Fibroblast of skin of right quadriceps (primary cell): ENCODE measurements at places on chromosomes 12 and 14.

DNA sequence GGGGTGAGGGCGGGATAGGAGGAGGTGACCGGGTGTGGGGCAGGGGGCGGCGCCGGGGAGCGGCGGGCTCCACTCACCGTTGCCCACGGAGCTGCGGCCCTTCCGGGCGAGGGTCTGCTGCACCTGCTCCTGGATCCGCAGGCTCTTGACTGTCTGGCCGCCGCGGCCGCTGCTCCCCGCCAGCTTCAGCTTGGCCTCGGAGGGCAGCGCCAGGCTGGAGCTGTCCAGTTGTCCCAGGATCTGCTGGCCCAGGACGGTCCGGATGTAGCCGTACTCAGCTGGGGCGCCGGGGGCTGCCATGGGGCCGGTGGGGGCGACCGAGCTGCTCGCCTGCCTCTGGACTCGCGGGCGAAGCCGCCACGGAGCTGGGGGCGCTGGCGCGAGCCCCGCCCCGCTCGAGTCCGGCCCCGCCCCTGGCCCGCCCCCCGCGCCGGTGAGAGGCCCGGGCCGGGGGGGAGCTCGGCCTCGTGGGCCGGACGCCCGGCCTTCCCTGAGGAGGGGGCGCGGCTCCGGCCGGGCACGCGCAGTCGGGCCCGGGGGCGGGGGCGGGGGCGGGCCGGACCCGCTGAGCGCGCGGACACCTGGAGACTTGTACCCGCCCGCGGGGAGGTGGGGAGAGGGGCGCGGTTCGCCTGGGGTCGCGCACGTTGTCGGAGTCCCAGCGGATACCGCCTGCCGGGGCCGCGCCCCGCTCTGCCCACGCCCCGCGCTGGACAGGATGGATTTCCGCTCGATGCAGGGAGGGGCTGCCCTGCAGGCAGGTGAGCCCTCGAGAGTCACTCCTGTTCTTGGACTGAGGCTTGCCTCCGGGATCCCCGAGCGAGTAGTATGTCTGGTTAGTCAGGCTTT is at the start of gene PKP2:
Gene PKP2, minus strand, starts transcription at position 346 of the 849 bp plus-strand sequence. Its CDS starts 46 bp downstream, at position 300.
- DNase-seq: no peak

DNA sequence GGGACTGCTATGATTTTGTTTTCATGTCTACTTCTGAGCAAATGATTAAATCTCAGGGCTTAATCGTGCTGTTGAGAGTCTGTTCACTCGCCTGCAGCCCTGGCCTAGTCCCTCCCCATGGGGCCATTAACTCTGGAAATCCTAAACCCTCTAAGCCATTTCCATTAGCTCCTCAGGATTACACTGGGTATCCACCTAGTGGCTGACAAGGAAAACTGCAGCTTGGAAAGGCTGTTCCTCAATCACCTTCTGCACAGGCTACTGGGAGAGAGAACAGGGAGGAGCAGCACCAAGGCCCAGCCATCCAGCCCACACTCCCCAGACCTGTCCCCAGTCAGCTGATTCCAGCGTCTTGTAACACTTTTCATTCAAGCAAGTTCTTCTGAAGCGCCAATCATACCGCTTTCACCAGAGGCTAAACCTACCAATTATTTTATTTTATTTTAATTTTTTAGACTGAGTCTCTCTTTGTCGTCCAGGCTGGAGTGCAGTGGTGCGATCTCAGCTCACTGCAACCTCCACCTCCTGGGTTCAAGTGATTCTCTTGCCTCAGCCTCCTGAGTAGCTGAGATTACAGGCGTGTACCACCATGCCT is 48.7 kb downstream of the NEUROD4 start:
- peak; percentile 48 for DNase-seq

GRCh38 chr12:24364921-24365320 is 415.5 kb upstream of the SOX5 start:
- no peak for DNase-seq

- DNase-seq: no peak
Measured at GRCh38 chr12:120909633-120910298, 5.6 kb upstream of the SPPL3 start.

GRCh38 chr14:82642425-82642824 is 1108.8 kb upstream of the SEL1L start:
- peak; percentile 2 for DNase-seq

- no peak for DNase-seq
Measured at GRCh38 chr12:25262389-25263074, 11.8 kb upstream of the KRAS start.

- DNase-seq: no peak
Measured at GRCh38 chr12:57232156-57232756, 2.7 kb downstream of the SHMT2 start.

DNA sequence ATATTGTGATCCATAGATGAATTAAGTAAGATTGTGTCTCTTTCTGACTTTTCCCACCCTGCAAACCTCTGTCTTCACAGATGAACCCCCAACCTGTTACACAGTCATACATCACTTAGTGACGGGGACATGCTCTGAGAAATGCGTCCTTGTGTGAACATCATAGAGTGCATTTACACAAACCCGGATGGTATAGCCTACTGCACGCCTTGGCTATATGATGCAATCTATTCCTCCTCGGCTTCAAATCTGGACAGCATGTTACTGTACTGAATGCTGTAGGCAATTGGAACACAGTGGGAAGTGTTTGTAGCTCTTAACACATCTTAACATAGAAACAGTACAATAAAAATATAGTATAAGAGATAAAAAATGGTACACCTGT is 7.4 kb upstream of the TESPA1 start:
- DNase-seq: no peak

DNA sequence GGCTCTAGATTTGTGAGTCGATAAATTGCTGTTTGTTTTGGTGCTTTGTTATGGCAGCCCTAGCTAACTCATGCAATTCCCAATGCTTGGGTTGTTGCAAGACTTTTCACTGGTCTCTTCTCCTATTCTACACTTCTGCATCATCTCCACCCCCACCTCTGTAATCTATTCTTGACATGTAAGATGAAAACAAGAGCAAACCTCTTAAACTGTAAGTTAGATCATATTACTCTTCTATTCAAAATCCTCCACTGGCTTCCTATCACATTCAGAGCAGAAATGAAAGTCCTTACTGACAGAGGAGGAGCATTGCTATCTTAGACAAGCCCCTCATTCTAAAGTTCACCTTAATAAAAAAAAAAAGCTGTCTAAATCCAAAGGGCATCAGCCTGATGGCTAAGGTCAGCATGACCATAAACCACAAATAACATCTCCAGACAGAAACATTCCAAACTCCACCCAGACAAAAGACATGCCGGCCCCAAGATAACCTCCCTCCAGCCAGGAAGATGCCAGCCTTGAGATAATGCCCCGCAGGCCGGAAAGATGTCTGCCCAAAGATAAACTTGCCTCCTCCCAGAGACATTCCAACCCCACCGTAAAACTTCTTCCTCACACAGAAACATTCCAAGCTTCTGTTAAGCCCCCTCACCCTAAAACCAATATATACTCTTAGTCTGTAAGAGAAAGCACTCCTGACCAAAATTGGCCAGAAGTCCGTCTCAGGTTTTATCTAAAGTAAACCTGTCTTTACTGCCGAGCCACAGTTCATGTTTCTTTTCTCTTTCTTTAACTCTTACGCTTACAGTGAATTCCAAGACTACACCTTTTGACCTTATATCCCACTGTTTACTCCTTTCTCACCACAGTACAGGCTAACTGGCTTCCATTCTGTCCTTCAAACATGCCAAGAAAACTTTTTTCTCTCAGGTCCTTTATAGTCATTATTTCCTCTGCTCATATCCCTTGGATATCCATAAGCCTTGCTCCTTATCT is 308.9 kb downstream of the KCNH5 start:
- DNase-seq: no peak

DNA sequence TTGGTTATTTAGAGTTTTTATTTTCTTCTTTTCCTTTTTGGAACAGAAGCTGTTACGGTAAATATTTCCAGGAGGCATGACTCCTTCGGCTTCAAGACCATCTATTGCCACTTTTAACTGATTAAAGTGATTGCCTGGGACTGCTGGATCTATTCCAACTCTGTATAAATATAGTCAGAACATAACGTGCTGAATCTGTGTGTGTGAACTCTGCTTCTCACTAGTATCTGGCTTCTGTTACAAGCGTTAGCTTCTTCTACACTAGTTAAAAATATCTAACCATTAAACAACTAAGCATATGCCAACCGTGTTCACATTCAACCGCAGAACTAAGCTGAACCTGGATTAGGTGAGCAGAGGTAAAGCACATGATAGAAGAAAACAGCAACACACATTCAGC is 49.0 kb downstream of the TMTC1 start:
- DNase-seq: no peak

DNA sequence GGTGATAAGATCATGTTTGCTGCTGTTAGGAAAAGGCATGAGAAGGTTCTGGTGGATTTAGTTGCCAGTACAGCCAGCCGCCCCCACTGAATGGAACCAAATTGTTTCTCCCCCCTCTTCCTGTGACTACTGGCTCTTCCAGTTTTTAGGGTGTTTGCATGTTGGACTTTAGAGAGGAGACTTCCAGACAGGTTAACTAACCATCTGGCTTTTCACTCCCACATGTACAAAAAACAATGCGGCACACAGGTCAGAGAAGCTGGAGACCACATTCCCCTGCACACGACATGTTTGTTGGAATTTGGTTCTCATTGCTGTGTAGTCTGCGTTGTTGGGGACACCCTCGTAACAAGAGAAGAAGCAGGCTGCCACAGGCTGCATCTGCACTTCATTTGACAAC is 103.9 kb upstream of the TMEM132C start:
- DNase-seq: no peak

- DNase-seq: no peak
Measured at GRCh38 chr12:47829584-47829983, 9.9 kb upstream of the HDAC7 start.

- no peak for DNase-seq
Measured at GRCh38 chr12:122865268-122866231, 30.3 kb downstream of the HIP1R start.

DNA sequence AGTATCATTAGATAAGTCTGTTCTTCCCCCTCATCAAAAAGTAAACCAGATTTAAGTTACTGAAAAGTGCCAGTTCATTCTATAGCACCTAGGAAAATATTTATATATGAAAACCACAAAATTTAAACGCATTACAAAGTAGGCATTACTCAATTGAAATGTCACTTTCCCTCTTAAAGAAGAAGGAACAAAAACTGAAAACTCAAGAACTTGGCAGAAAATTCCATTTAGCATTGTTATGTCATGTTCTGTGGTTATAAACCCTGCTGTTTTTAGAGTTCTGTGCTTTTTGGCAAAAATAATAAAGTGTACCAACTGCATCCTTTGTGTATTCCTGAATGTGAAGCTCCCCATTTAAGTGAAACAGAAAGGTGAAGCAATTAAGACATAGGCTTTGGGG is 3.6 kb downstream of the FGD4 start:
- no peak for DNase-seq

DNA sequence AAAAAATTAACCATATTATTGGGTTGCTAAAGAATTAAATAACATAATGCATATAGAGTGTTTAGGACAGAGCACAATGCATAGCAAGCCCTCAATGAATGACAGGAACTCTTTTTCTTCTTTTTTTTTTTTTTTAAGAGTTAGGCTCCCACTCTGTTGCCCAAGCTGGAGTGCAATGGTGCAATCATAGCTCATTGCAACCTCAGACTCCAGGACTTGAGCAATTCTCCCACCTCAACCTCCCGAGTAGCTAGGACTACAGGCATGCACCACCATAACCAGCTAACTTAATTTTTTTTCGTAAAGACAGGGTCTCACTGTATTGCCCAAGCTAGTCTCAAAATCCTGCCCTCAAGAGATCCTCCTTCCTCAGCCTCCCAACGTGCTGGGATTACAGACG is 20.5 kb upstream of the MTERF2 start:
- no peak for DNase-seq
